Activated CD4-positive, alpha-beta T cell treated with anti-CD3 and anti-CD28 coated beads, Interleukin-2, amount 10 ng/mL, durations not matched to agents 7 days and 5 days (primary cell): ENCODE measurements at places on chromosomes 1 and 21. TPM values are rescaled to one million over a fixed set of nuclear protein-coding genes. Genes with fewer than 3 reads are reported as not detected.

The PLEKHG5 gene
- 1.8 TPM for total RNA-seq

The SLAMF9 gene
- total RNA-seq, result not detected

DNA sequence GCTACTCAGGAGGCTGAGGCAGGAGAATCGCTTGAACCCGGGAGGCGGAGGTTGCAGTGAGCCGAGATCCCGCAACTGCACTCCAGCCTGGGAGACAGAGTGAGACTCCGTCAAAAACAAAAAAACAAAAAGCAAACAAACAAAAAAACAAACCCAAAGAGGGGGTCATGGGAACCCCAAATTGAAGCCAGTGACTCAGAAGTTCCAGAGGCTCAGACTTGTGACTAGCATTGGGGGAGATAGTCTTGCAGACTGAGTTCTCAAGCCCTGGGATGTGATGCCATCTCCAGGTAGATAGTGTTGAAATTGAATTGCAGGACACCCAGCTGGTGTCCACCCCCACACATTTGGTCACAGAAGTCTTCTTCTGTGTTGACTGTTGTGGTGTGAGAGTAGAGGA, 24.9 kb upstream of the ENO1 start:
- H3K27me3 ChIP-seq, result peaks cover 2% of the 10 kb centered on the region
- H3K4me1 ChIP-seq, result peaks cover 60% of the 10 kb centered on the region
- H3K36me3 ChIP-seq, result peaks cover 14% of the 10 kb centered on the region
- no peak overlapping the region for H3K4me3 ChIP-seq

The CALML6 gene
- total RNA-seq, result 0.47 TPM

DNA sequence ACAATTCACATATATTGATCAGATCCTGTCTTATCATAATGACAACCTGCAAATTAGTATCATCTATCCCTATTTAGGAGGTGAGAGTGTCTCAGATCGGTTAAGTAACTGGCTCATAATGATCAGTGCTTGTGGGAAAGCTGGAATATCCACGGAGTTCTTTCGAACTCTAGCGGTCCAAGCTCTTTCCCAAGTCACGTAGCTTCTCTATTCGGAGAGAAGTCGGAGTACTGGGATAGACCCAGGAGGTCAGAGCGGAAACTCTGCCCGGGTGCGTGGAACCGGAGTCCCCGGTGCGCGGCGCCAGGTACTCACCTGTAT, 339 bp downstream of the PTGS2 start:
- no peak for DNase-seq
- peak overlapping the region; percentile 73 for H3K4me3 ChIP-seq
- no peaks in the 10 kb centered on the region for H3K36me3 ChIP-seq
- peaks cover 14% of the 10 kb centered on the region for H3K4me1 ChIP-seq
- H3K27me3 ChIP-seq, result peaks cover 63% of the 10 kb centered on the region
- H3K27ac ChIP-seq, result no peak overlapping the region

DNA sequence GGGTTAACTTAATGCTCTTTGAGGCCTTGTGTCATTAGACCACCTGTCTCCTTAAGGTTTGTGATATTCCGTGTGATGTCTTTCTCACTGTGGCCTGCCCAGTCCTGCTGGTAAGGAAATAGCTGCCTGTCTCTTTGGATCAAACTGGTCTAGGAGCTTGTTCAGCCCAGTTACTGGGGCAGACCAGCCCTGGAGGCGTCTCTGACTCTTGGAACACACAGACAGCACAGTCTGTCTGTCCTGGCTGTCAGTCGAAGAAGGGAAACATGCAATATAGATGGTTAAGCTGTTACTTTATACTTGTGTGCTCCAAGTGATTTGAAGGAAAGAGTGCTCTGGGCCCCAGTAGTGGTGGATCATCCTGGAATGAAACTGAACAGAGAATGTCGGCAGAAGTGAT, 20.4 kb downstream of the PBX1 start:
- H3K27me3 ChIP-seq, result no peaks in the 10 kb centered on the region
- H3K4me1 ChIP-seq, result no peaks in the 10 kb centered on the region
- no peak for DNase-seq
- H3K27ac ChIP-seq, result no peak overlapping the region

DNA sequence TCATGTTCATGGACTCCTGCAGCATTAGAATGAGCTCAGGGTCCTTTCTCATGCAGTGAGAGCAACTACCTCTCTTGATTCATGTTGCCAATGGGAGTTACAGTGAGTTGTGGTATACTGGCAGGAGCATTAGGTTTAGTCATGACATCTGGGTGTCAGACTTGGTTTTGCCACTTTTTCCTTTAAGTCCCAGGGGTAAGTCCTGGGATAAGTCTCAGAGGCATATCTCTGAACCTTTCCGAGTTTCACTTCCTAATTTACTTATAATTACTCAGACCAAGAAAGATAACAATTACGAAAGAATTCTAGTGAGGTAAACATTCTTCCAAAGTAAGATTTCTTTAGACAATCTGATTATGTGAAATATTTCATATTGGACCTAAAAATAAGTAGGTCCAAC, 606.0 kb downstream of the SMYD3 start:
- no peaks in the 10 kb centered on the region for H3K27me3 ChIP-seq
- no peaks in the 10 kb centered on the region for H3K4me1 ChIP-seq

- peak; percentile 51 for DNase-seq
- peaks cover 50% of the 10 kb centered on the region for H3K4me1 ChIP-seq
- peak overlapping the region; percentile 79 for H3K4me3 ChIP-seq
- H3K27me3 ChIP-seq, result no peaks in the 10 kb centered on the region
- peak overlapping the region; percentile 90 for H3K27ac ChIP-seq
- peaks cover 38% of the 10 kb centered on the region for H3K36me3 ChIP-seq
Observed at GRCh38 chr1:6465461-6466005, 440 bp downstream of the TNFRSF25 start.

GRCh38 chr1:157695417-157695816, 5.2 kb downstream of the FCRL3 start:
- DNase-seq, result no peak
- no peak overlapping the region for H3K27ac ChIP-seq
- no peak overlapping the region for H3K4me3 ChIP-seq
- no peaks in the 10 kb centered on the region for H3K36me3 ChIP-seq
- H3K27me3 ChIP-seq, result peaks cover 7% of the 10 kb centered on the region

The CCDC27 gene
- total RNA-seq, result not detected

- no peak overlapping the region for H3K4me3 ChIP-seq
- H3K36me3 ChIP-seq, result no peaks in the 10 kb centered on the region
- no peaks in the 10 kb centered on the region for H3K27me3 ChIP-seq
- H3K27ac ChIP-seq, result no peak overlapping the region
- H3K4me1 ChIP-seq, result no peaks in the 10 kb centered on the region
Observed at GRCh38 chr1:67110352-67110751, 24.4 kb downstream of the C1orf141 start.

The FCER1A gene
- not detected for total RNA-seq

The FGR gene
- total RNA-seq, result not detected

GRCh38 chr1:193438771-193439170, 252.4 kb upstream of the B3GALT2 start:
- no peak overlapping the region for H3K4me3 ChIP-seq
- no peak for DNase-seq
- no peaks in the 10 kb centered on the region for H3K27me3 ChIP-seq
- H3K27ac ChIP-seq, result no peak overlapping the region

DNA sequence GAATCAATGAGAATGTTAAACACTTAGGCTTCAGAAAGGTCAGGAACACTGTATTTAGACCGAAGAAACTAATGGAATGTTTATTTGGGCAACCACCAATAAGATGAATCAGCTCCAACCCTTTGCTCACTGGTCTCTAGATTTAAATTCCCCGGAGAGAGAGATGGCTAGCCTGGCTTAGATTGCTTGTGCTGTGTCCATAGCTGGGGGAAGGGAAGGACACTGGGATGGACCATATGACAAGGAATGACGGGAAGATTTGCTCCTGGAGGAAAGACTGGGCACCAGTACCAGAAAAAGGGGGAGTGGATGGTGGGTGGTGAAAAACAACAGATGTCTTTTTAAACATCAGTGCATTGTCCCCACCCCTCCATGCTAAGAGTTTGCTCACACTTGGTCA, 426.6 kb downstream of the DUSP10 start:
- no peaks in the 10 kb centered on the region for H3K36me3 ChIP-seq
- no peaks in the 10 kb centered on the region for H3K4me1 ChIP-seq
- H3K27ac ChIP-seq, result no peak overlapping the region
- no peak for DNase-seq

- H3K4me1 ChIP-seq, result peaks cover 12% of the 10 kb centered on the region
- no peaks in the 10 kb centered on the region for H3K27me3 ChIP-seq
- no peak overlapping the region for H3K4me3 ChIP-seq
- H3K27ac ChIP-seq, result no peak overlapping the region
- DNase-seq, result peak; percentile 36
Observed at GRCh38 chr1:33137800-33138199, 44.0 kb downstream of the TRIM62 start.

- peaks cover 3% of the 10 kb centered on the region for H3K27me3 ChIP-seq
- H3K4me3 ChIP-seq, result peak overlapping the region; percentile 98
- H3K27ac ChIP-seq, result peak overlapping the region; percentile 100
- DNase-seq, result peak; percentile 66
- H3K36me3 ChIP-seq, result peaks cover 32% of the 10 kb centered on the region
- H3K4me1 ChIP-seq, result peaks cover 44% of the 10 kb centered on the region
Observed at GRCh38 chr21:32772281-32773047, 909 bp upstream of the PAXBP1 start.

The TMEM61 gene
- not detected for total RNA-seq

DNA sequence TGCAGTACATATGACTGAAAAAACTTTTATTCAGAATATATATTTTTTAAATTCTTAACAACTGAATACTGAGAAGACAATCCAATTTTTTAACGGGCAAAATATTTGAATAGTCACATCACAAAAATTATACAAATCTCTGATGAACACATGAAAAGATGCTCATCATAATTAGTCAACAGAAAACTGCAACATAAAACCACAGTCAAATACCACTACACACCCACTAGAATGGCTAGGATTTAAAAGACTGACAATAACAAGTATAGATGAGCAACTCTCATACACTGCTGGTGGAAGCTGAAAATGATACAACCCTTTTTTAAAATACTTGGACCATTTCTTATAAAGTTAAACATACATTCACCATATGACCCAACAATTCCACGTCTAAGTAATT, 87.7 kb upstream of the TNFSF4 start:
- peaks cover 13% of the 10 kb centered on the region for H3K4me1 ChIP-seq
- H3K36me3 ChIP-seq, result no peaks in the 10 kb centered on the region
- peaks cover 19% of the 10 kb centered on the region for H3K27me3 ChIP-seq
- no peak overlapping the region for H3K4me3 ChIP-seq
- DNase-seq, result no peak

DNA sequence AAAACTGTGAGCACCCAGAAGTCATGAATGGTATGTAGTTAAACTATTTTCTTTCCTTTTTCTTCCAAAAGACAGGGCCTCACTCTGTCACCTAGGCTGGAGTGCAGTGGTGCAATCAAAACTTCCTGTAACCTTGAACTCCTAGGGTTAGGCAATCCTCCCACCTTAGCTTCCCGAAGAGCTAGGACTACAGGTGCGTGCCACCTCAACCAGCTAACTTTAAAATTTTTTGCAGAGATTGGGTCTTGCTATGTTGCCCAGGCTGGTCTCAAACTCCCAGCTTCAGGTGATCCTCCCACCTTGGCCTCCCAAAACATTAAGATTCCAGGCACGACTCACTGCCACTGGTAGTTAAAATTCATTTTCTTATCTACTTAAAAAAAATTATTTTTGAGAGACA, 62.5 kb downstream of the GATAD2B start:
- H3K4me3 ChIP-seq, result no peak overlapping the region
- H3K27ac ChIP-seq, result peak overlapping the region; percentile 54
- no peak for DNase-seq
- peaks cover 19% of the 10 kb centered on the region for H3K4me1 ChIP-seq
